Stromal cell of bone marrow (primary cell): ENCODE measurements at places on chromosomes 12 and 14.

GRCh38 chr12:112924986-112925385 lies 13.3 kb upstream of the OAS3 start:
- DNase-seq = no peak

- no peak for DNase-seq
These were observed 18.0 kb upstream of the ATF7 start for GRCh38 chr12:53644133-53644532.

DNA sequence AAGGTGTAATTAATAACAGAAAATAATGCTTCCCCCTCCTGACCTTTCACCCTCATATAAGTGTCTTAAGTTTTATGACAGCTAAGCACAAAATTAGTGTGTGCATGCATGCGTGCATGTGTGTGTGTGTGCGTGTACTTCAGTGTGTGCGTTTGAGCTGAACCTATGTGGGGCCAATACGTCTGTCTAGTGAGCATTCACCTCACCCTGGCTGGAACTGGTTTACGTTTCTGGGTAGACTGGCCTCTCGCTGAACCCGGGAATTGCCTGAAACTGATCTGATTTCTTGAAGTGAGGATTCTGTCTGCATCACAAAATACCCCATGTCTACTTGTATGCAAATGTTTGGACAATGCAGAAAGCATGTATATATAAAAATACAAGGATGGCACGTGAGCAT lies 68.2 kb upstream of the TBX3 start:
- DNase-seq = no peak

DNA sequence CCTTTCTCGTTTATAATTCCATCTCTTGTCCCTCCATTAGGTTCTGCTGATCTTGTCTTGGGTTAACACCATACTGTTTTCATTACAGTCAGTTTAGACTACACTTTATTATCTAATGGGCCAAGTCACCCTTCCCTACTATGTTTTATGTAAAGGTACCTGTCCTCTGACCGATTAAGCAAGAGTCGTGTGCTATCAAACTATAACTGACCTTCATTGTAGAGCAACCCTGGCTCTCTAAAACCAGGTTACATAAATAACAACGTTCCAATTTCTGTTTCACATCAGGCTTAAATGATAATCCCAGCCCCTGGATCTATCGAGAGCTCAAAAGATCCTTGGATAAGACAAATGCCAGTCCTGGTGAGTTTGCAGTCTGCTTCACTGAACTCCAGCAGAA lies 16.7 kb downstream of the OAS2 start:
- DNase-seq = no peak

GRCh38 chr12:19002216-19002615 lies 127.3 kb upstream of the PLEKHA5 start:
- DNase-seq = no peak

DNA sequence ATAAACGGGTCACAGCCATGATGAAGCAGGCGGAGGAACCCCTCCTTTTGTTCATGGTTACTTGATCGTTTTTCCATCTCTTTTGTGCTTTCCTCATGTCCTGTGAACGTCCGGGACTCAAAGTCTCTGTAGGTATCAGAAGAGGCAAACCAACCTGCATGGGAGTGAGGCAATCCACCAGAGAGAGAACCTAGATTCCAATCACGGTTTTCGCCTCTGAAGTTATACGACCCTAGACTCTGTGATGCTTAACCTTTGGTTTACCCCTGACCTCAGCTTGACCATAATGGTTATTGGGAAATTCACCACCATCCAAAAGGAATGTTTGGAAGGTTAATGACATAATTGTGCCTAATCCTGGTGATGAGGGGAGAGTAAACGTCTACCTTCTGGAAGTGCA lies 186.8 kb upstream of the PRICKLE1 start:
- no peak for DNase-seq
